Central memory CD4-positive, alpha-beta T cell (primary cell): ENCODE measurements at places on chromosomes 3 and 15.
A peak's percentile ranks its signal among the peaks of the same experiment; 100 is the strongest.

- DNase-seq: no peak
These were observed 332.3 kb downstream of the ERC2 start for GRCh38 chr3:56135941-56136340.

GRCh38 chr3:123809597-123809996, 74.5 kb downstream of the MYLK start:
- DNase-seq: no peak

DNA sequence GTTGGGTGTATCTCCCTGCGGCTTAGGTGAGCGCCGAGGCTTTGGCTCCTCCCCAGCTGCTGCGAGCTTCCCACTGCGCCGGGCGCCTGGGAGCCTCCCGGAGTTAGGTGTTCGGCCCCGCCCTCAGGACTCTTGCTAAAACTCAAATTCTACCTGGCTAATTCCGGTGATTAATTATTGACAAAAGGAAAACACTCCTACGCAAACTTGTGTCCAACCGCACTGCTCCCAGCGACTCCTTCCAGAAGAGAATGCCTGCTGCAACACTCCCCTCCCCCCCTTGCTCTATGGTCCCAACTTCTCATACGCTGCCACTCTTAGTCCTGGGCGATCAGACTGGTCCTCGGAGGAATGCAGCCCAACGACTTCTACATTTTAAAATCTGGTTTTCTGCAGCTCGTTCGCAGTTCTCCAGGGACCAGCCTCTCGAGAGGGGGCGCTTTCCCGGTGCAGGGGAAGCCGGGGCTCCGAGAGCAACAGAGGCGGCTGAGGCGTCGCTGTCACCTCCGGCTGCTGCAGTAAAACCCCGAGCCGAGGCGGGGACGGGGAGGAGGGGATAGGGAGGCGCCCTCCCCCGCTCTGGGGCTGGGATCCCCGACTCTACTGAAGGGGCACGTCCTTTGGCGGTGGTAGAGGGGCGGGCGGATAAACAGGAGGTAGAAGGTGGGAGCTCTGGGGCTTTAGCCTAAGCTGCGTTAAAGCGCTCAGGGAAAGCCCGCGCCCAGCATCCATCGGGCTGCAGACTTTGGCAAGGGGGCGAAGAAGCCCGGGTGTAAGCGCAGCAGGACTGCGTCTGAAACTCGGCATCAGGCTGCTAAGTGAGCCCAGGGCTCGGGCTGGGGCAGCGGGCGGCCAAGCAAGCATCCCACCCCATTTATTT, at the start of gene SPTSSB:
Gene SPTSSB (minus strand): TSS at position 77 of the 880 bp plus-strand sequence. CDS start 25,194 bp downstream, outside the sequence.
- peak; percentile 39 for DNase-seq

GRCh38 chr3:70614111-70614510, 301.7 kb upstream of the MDFIC2 start:
- DNase-seq: no peak

DNA sequence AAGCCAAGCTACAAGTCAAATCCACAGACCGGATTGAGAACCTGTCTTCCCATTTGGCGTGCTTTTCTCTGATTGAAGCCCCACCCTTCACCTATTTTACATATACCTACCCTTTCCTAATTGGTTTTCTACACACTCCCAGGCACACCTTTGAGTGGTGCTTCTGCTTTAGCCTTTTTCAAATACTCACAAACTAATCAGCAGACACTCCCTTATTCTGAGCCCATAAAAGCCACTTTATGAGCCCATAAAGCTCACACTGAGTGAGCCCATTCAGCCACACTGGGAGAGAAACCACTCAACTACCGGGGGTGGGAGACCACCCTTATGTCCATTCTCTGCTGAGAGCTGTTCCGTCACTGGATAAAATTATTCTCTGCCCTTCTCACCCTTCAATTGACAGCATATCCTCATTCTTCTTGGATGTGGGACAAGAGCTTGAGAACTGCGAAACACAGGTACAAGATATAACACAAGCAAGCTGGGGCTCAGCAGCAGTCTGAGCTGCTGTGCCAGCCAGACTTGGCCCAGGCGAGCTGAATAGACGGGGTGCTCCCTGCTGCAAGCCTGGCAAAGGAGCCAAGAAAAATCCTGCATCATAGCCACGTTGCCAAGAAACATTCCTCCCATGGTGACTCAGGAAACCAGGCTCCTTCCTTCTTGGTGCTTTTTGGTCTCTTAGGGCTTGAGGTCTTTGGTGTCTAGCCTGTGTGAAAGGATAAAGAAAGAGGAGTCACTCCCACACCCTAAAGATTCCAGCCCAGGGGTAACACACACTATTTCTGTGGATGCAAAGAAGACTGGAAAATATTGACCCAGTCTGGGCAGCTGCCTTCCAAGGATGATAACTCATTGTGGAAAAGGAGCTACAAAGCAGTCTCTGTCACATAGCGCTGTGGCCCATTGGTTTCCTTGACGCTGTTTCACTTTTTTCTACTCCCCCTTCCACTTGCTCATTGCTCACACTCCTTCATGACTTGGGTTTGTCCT, 609.7 kb downstream of the MCTP2 start:
- no peak for DNase-seq

DNA sequence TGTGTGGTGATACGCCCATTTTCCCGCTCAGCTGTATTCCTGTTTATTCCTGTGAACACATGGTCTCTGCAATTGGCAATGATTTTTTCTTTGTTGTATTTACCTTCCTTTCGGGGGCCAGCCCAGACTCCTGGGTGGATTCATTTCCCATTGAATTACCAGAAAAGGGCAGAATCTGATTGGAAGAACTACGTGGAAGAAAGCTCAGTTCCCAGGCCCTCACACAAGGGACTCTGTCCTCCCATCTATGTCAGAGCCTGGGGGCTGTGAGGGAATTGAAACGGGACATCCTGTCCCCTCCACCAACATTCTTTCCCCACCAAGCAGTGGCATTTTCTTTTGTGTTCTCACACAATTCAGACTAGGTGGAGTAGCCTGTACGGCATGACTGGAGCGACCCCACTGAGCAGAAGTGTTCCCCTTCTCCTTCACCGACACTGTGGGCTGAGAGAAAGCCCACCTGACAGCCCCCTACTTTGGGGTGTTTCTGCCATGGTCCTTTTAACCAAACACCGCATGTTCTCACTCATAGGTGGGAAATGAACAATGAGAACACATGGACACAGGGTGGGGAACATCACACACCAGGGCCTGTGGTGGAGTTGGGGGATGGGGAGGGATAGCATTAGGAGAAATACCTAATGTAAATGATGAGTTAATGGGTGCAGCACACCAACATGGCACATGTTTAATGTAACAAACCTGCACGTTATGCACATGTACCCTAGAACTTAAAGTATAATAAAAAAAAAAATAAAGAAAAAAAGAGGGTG, 32.1 kb upstream of the RFTN1 start:
- DNase-seq: no peak

GRCh38 chr3:43863966-43864933, 173.5 kb downstream of the ABHD5 start:
- DNase-seq: no peak

GRCh38 chr3:133661454-133662277, at the start of gene TOPBP1:
TSS of gene TOPBP1 (minus strand) at chr3:133661941. CDS start at chr3:133661127, 814 bp downstream.
- DNase-seq: peak; percentile 79

- no peak for DNase-seq
These were observed 204.6 kb upstream of the NR2F2 start for GRCh38 chr15:96125721-96126415.

- no peak for DNase-seq
These were observed 4.4 kb upstream of the VIPR1 start for GRCh38 chr3:42498034-42498433.

DNA sequence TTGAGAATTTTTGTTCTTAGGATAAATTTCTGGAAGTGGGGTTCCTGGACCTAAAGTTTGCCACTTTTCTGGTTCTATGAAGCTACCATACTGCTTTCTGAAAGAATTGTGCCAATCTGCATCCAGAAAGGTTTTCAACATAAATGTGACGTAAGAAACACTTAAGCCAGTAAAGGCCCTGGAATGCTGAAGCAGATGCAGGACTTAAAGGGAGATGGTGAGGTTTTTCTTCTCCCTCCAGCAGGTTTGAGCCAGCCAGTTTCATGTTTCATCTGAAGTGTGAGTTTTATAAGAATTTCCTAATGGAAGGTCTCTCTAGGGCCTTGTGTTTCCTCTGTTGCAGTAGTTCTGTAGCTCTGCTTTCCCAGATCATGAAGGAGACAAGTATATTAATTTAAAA, 33.1 kb downstream of the ZNF592 start:
- DNase-seq: no peak

GRCh38 chr3:146421819-146422759, 47.3 kb downstream of the PLSCR2 start:
- DNase-seq: no peak

DNA sequence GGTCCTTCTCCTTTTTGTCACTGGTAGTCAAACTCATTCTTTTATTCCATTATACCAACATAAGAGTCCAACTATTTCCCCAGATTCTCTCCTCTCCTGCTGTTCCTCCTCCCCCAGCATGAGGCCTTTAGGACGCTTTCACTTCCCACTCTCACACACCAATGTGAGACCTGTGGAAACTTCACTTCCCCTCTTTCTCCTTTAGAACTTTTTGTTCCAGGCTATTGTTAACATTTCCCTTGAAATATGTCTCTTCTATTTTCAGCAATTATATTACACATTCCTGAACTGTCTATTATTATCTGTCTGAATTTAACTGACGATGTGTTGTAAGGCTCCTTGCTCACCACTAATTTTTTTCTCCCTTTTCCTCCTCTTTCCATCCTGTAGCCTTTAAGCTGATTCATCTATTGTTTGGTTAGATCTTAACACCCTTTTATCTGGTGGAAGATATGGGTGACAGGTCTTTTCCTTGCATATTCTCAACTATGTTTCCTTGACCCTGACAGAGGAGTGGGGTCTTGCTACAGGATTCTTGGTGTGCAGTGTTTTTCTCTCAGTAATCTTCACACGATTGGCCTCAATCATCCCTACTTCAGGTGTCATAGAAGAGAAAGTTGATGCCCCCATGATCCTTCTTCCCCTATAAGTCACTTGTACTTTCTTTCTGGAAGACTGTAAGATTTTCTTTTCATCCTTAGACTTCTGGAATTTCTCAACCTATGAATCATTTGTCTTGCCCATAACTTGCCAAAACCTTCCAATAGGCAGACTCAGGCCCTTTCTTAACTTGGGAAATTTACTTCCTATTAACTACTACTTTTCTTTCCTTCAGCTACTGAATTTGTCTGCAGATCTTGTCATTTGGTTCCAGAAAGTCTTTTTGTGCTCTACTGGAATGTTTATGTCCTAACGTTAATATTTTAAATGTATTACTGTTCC, 5.9 kb downstream of the CYP19A1 start:
- no peak for DNase-seq

- DNase-seq: no peak
These were observed 31.9 kb upstream of the SMAD6 start for GRCh38 chr15:66670175-66670574.

DNA sequence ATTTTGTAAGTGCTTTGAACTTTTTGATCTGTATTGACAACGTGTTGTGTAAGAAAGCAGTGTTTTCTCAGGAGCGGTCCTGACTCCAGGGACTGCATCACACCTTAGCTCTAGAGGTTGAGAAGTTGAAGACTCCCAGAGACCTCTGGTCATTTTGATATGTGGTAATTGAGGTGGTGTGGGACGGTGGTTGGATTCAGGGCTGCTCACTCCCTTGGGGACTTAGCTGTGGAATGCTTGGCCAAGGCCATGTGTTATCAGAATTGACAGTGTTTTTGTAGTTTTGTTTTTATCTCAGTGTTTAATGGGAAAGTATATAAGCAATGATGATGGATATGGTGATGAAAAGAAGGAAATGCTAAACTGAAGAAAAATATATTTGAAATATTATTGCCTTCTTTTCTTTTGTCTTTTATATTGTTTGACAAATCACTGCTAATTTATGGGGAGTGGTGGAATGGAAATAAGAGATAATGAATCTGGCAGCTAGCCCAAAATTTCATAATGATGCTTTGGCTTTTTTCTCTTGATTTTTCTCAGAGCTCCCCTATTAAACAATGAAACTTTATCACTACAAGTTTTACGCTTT, 16.0 kb downstream of the CMSS1 start:
- DNase-seq: no peak

GRCh38 chr3:188370081-188370830, 216.3 kb downstream of the LPP start:
- DNase-seq: no peak

DNA sequence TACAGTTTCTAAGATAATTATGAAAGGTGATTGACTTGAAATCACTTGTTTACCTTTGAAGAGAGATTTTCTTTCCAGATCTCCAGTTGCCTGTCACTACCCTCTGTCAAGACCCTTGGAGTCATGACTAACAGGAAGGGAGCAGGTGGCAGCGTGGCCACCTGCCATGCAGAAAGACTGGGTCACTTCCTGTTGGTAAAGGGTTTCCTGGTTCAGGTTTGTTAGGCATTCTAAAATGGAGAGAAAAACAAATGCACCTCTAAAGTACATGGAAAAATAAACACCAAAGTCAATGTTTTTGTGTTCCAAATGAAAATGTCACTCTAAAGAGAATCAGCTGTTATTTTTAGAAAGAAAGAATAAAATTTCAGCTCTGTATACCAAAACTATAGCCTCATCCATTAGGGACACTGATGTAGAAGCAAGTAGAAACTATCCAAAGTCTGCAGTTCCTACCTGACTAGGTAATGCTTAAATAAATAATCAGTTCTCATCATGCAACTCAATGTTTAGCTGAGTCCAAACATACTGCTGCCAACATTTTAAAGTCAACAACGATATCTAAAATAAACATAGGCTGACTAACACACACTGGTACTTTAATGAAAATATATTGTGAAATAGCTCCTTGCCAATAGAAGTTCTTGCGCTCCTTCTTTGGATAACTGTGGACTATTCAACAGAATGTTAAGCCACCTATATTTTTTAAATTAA, 23.9 kb upstream of the TM4SF1 start:
- no peak for DNase-seq

GRCh38 chr3:165185707-165186327, 10.4 kb downstream of the SLITRK3 start:
- DNase-seq: peak; percentile 6

DNA sequence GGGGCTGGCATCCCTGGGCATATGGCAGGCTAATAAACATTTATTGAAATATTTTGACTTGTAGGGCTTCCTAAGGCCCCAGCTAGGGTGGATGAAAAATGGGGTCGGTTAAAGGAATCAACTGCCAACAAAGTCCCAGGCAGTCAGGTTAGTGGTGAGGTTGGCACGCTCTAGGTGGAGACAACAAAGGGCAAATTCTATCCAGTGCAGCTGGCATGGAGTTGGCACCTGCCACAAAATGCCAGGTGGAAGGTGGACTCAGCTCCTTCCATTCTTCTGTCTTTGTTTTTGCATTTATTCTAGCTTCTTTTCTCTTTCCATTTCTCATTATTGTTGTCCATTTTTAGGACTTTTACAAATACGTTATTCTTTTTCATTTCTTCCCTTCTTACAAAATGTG, 31.0 kb downstream of the LCMT2 start:
- no peak for DNase-seq

DNA sequence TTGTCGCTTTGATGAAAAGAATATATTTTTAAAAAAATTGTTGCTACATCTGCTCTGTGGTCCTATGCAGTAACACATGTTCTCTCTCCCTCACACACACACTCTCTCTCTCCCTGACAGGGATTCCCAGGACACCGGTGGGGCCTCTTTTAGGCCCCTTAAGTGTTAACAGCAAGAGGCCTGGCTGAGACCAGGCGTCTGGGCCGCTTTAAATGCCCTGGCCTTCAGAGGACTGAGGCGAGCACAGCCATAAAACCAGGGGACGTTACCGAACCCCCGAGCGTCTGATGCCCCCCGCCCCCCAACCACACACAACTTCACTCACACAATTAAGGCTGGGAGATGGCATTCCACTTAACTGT, 1.7 kb downstream of the BNC1 start:
- no peak for DNase-seq
